Right hindlimb (tissue), 1 donor: ENCODE measurements at places on chromosomes 2 and 18.

- no peak for DNase-seq
Observed at GRCh38 chr2:118268268-118268667, 180.0 kb downstream of the INSIG2 start.

DNA sequence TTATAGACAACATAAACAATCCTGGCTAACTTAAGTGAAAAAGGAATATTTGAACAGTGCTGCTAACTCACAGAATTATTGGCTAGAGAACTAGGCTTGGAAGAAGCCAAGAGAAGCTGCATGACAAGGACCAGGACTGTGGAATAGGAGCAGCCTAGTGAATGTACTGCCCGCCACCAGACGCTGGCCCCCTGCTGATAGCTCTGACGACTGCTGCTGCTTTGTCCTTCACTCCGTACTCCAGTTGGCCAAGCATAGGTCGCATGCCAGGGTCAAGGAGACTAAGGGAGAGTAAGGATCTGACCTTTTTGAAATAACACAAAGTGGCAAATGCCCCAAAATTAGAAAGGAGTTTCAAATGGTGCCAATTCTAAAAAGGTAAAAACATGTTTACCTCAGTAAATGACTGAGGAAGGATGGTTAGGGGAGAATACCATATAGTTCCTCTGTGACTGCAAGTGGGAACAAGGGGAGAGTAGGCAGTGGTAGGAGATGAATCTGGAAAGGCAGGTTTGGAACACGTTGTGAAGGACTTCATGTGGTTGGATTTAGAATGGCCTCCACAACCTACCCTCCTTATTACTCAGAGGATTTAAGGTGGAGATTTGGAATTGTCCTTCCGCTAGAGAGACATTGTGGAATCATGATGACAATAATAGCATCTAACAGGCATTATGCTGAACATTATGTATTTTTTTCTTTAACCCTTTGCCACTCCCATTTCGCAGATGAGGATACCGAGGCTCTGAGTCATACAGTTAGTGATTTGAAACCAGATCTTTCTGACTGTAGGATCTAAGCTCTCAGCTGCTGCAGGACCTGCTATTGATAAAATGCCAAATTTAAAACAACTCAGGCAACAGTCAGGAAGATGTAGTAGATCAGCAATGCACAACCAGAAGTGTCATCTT is 19.5 kb downstream of the STRADB start:
- no peak for DNase-seq

DNA sequence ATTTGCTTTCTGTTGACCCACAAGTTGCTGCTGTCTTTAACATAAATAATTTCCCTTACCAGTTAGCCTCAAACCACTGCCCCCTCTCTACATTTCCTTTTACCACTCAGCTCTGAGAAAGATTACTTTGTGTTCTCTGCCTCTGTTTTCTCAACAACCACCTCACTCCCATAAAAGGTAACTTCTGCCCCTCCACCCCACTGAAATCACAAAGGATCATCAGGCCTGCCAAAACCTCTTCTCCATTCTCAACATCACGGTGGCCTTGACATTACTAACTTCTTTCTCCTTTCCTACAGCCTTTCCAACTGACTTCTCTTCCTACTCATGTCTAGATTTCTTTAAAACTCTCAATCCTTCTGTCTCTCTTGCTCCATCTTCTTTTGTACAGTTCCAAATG is 10.1 kb downstream of the ACADL start:
- no peak for DNase-seq

DNA sequence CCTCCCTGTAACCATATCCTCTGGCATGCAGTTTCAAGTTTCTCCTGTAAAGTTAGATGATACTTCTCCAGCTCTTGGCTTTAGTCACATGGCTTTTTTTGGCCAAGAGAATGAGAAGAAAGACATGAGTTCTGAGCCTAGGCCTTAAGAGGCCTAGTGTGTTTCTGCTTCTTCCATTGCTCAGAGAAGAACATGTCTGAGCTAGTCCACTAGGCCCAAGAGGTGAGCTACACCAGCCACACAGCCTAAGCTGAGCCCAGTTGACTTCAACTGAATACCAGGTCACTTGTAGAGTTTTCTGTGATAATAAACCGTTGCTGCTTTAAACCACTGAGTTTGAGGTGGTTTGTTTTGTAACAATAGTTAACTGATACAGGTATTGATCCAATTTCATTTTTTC is 19.9 kb upstream of the EFEMP1 start:
- no peak for DNase-seq

DNA sequence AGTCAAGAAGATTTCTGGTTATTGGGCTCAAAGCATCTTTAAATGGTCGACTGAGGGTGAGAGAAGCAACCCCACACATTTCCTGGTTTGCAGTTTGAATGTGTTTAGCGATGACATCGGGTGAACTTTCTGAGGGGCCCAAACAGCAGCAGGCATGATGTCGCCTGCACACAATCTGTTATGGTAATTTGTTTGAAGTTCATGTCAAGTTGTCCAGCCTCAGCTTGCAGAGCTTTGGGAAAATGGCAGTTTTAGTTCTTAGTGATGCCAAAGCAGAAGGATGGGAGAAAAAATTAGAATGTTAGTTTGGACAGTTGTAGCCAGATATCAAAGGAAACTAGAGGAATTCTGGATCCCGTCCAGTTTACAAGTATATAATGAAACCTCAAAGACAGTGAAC is 284.6 kb downstream of the MBD5 start:
- no peak for DNase-seq

DNA sequence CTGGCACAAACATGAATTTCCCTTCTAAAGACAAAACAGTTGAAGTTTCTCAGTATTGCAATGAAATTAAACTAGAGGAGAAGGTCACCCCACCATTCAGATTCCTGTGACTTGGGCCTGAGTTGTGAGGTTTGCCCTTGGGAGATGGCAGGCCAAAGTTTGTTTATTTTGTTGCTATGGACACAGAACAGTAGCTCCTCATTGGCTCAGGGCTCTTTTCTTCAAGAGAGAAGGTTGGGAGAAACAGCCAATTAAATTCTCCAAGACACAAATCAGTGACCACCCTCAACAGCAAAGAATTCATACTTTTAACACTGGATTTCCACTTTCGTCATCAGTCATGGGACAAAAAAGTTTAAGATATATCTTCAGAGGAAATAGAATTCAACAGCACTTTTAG is at the start of gene FLACC1:
TSS of gene FLACC1 (minus strand) at position 125 of the 400 bp plus-strand sequence. CDS start 5,941 bp downstream, outside the sequence.
- peak; percentile 80 for DNase-seq

DNA sequence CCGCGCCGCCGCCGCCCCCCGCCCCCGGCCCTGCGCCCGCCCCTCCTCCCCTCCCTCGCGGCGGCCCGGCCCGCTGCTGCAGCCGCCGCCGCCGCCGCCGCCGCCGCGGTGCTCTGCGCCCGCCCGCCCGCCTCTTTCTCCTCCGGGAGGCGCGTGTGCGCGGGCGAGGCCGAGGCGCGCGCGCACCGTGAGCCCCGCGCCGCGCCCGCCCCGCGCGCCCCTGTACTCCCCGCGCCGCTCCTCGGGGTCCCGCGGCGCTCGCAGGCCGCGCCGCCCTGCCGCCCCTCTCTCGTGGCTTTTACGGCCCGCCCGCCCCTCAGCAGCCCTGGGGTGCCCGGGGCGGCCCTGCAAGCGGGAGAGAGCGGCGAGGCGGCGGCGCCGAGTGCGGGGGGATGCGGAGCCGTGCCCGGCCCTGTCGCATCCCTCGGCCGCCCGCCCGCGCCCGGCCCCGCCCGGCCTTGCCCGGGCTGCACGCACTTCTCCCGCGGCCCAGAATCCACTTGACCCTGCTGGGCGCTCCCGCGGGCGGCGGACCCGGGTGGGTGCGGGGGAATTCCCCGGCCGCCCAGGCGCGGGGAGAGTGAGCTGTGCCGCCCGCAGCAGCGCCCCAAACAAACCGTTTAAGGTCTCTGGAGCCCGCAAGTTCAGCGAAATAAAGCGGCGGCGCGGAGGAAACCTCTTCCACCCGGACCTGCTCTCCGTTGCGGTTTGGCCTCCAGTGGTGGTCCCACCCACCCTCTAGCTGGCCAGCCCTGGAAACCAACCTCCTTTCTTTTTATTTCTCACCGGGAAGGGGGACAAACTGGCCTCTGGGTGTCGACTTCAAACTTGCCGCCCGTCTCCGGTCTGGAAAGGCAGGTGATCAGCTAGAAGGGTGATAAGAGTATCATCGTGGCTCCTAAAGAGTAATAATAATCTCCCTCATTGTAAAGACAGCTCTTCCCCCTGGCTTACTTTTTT is 37.4 kb downstream of the AFF3 start:
- DNase-seq: peak; percentile 49

GRCh38 chr18:69484699-69485396 is 84.2 kb downstream of the DOK6 start:
- no peak for DNase-seq

- DNase-seq: no peak
Observed at GRCh38 chr2:233363744-233364235, 9.5 kb downstream of the DGKD start.

DNA sequence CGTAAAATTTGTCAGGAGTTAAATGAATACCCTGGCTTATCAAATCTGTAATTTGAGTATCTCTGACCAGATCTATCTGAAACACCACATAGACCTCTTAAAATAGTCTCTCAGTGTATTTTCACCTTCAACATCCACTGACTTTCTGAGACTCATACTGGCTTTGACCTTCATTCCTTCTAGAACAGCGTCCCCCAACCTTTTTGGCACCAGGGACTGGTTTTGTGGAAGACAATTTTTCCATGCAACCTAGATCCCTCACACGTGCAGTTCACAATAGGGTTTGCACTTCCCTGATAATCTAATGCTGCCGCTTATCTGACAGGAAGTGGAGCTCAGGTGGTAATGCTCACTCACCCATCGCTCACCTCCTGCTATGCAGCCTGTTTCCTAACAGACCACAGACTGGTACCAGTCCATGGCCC is 3.2 kb downstream of the NBAS start:
- no peak for DNase-seq

- DNase-seq: no peak
Observed at GRCh38 chr2:32166115-32166574, 481 bp downstream of the SLC30A6 start.

- no peak for DNase-seq
Observed at GRCh38 chr2:67393237-67393636, 3.9 kb upstream of the ETAA1 start.

- no peak for DNase-seq
Observed at GRCh38 chr2:232075080-232075479, 113.6 kb downstream of the DIS3L2 start.

DNA sequence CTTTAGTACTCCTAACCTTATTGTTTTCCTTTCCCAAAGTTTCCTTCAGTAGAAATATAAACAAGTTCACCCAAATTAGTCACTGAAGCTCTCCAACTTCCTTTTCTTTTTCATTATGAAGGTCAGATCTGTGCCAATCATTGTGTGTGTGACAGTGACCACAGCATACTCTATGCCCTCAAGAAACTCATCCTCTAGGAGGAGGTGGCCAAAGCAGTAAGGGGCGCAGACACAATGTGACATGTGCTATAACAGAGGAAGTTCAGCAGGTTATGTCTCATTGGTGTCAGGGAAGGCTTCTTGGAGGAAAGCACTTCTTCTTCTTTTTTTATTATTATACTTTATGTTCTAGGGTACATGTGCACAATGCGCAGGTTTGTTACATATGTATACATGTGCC is 60.0 kb upstream of the PSME4 start:
- no peak for DNase-seq

DNA sequence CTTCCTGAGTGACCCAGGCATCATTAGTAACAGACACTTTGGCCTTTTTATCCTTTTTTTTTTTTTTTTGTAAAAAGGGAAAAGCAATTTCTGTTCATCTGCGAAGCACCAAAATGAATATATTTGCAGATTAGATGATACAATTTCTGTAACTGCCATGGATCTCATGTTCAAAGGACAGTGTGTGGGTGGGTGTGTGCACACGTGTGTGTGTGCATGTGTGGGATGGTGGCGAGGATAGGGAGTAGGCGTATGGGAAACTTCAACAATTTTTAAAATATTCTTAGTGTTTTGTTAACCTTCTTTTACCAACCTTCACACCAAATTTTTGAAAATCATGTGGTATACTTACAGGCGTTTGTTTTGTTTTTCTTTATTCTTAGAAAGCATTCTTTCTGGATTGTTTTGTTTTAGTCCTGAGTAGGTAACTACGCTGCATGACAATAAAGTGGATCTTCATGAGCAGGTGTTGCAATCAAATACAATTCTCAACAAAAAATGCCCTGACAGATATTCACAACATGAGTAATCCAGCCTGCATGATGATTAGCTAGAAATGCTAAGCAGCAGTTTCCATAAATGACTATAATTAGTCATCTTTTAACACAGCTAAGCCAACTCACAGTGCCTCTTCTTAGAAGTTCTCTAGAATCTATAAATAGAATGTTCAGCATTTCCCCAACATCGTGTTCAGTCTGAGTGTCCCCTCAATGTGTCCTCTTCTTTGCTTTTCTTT is 53.5 kb upstream of the RMDN2 start:
- DNase-seq: no peak

DNA sequence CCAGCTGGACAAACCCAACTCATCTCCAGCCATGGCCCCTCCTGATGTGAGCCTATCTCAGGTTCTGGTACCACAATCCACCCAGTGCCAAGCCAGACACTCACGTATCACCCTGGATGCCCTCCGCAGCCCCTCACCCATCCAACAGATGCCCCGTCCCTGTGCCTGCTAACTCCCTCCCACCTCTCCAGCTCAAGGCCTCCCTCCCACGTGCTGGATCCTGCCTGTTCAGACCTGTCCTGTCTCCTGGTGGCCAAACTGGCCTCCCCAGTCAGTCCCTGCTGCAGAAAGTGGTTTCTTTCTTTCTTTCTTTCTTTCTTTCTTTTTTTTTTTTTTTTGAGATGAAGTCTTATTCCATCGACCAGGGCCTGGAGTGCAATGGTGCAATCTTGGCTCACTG is 86.2 kb downstream of the RRM2 start:
- DNase-seq: no peak

DNA sequence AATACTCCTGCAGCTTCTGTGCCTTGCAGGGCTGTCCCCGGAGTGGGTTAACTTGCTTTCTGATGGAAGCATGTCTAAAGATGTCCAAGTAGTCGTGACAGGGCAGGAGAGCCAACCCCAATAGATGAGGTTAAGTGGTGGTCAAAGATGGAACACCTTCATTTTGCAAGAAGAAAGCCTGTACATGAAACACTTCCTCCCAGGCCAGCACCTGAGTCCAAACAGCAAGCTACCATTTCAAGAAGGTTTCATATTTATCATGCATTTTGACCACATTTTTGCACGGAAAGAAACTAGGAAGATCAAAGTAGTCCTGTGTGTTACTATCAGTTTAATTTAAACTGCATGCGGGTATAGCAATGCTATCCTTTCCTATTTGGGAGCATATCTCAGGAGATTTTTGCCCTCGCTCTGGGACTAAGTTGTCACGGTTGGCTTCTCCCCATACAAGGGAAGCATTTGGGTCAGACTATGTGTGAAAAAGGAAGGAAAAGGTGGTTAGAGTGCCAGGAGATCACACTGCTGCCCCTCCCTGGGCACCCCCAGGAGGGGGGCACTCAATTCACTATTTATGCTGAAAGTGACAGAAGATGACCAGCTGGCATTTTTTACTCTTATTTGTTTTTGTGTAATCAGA is 187.6 kb downstream of the ZNF521 start:
- no peak for DNase-seq

GRCh38 chr2:150191349-150191748 is 296.1 kb downstream of the RND3 start:
- DNase-seq: no peak

DNA sequence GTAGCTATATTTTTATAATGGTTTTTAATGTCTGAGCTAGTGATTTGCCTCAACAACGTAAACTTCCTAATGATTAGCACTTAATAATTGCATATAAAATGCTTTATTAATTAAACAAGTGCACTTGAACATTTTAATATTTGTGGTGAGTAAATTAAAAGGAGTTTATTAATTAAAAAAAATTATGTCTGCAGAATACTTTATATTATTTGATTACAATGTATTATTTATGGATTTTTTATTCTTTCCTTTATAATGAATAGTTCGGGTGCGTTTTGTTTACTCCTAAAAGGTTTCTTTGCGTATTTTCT is 2.3 kb downstream of the HOXD8 start:
- no peak for DNase-seq

GRCh38 chr2:41909584-41909983 is 138.2 kb upstream of the PKDCC start:
- DNase-seq: no peak
